IMR-90 (cell line): ENCODE measurements at places on chromosomes 4 and X. TPM values are rescaled to one million over a fixed set of nuclear protein-coding genes. Genes with fewer than 3 reads are reported as not detected.

DNA sequence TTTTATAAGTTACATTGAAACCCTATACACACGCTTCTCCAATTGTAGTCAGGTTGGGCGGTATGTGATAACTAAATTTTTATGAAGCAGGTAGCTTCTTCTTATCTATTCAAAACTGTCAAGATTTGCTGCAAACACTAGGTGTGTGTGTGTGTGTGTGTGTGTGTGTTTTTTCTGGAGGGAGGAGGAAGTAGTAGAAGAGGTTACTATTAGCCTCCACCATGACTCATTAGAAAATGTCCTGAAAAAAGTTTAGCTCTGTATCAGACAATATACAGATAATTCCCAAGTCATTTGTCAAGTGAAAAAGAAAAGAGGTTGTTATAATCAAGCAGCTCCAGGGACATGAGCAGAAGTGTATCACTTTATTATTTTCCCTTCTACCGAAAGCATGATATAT, 33.9 kb downstream of the PCDH7 start:
- peak; percentile 75 for DNase-seq

GRCh38 chrX:46793386-46794143, 34.6 kb upstream of the SLC9A7 start:
- DNase-seq: no peak

DNA sequence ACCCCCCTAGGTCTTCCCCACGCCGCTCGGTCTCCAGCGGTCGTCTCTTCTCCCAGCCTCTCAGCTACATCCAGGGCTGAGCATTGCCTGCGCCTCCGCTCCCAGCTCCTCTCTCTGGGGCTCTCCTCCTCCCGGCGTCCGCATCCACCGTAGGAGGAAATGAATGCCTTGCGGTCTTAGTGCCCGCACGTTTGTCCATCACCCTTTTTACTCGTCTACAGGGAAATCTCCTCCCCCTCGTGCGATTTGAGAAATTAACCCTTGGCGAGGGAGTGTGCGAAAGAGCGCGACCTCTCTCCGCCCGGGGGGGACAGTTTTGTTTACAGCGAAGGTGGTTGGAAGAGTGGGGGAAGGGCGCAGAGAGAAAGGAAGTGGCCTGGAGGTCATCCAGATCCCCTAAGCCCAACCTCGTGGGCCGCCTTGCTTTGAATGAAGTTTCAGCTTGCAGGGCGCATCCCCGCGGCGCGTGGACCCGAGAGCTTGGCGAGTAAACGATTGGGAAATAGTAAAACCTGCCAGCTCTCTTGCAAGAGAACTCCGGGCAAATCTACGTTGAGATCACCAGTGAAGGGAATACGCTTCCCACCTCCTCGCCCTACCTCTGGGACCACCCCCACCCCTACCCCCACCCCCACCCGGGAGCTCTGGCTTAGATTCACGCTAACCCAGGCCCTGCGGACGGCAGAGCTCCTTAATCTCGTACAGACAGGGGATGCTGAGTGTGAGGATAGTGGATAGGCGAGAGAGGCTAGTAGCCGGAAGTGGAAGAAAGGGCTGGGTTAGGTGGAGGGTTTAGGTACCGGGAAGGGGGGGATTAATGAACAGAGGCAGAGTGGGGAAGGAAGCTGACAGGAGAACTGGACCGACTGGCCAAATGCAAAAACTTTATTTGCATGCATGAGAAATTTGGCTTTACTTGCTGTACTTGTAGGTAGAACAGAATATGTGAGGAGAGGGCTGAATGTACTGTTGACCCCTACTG, at the start of gene ELOVL6:
Gene ELOVL6, minus strand, starts transcription at position 181 of the 982 bp plus-strand sequence. CDS start 280 bp downstream, outside the sequence.
- DNase-seq: peak; percentile 72

DNA sequence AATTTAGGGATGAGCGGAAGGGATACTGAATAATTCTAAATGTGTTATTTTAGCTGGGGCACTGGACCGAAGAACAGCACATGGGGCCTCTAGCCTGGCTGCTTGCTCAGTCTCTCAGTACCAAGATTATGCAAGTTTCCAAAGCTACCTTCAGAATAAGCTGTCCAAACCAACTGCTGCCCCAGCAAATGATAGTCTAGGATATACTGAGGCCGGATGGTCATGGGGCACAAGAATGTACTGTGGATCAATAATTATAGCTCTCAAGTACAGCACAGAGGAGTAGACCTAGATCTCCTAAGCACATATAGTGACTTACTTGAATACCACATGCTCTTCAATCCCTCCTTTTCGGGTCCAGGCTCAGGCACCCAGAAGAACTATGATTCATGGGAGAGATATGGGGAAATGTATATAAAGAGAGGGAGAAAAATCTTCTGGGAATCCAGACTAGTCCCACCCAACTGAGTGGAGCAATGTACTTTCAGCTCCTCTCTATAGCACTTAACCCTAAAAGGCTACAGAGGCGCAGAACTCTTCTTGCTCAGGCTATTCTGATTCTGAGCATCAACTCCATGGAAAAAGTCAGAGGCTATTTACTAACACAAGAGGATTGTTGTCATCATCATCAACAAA, 160.3 kb upstream of the GPC4 start:
- no peak for DNase-seq

- peak; percentile 37 for DNase-seq
Measured at GRCh38 chrX:30863974-30864373, 25.1 kb downstream of the TAB3 start.

DNA sequence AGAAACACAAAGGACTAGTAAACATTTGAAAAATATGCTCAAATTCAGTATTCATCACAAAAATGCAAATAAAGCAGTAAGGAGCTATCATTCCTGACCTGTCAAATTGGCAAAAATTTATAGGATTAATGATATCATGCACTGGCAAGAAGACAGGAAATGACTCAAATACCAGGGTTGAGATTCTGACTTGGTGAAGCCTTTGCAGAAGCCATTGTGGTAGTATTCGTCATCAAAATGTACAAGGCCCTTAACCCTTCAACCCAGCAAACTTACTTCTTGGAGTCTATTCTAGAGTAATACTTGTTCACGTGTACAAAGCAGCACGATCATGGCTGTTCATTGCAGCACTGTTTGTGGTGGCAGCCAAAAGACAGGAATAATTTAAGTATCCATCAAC, 132.4 kb downstream of the ENOX2 start:
- peak; percentile 81 for DNase-seq

DNA sequence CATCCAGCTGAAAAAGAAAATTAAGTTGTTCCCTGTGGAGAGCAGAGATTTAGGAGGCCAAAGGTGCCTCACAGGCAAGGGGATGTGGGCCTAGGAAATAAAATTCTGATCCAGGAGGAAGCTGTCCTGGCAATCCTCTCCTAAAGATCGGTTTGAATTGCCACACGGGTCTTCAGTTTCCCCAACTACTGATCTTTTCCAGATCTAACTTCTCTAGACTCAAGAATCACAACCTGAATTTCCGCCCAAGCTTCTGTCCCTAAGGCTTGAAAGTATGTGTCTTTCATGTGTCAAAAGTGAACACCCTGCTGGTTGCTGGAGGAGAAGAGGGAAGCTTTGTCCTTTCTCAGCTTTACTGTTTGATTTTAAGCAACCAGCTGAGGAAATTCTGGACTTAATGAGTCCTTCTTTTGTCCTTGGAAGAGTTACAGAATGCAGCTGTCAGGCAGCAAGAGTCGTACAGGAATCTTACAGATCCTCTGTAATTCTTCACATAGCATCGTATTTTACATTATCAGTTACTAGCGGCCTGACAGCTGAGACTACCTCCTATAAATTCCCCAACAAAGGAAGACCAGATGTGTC, 93.8 kb downstream of the INPP4B start:
- no peak for DNase-seq

- DNase-seq: no peak
Measured at GRCh38 chrX:30637874-30638815, 15.1 kb upstream of the GK start.

- DNase-seq: no peak
Measured at GRCh38 chr4:73193155-73193554, 65.4 kb downstream of the ANKRD17 start.

- DNase-seq: no peak
Measured at GRCh38 chr4:139853309-139853708, 187.7 kb downstream of the MGST2 start.

Gene H2BW2
- total RNA-seq: not detected in 2 replicates

Gene S100P
- total RNA-seq: not detected in 2 replicates

Gene APLN
- total RNA-seq: under 0.01 and 0.18 TPM in 2 replicates
